Activated CD8-positive, alpha-beta memory T cell treated with anti-CD3 and anti-CD28 coated beads for 24 hours (primary cell): ENCODE measurements at places on chromosomes 7 and 10.

- DNase-seq = peak; percentile 65
Observed at GRCh38 chr7:91941450-91941849, 788 bp downstream of the AKAP9 start.

GRCh38 chr10:126160971-126161630, 227.2 kb downstream of the ADAM12 start:
- DNase-seq = no peak

- DNase-seq = no peak
Observed at GRCh38 chr7:111380945-111381344, 181.3 kb downstream of the IMMP2L start.

- no peak for DNase-seq
Observed at GRCh38 chr7:143205560-143206293, 16.1 kb upstream of the TAS2R40 start.

DNA sequence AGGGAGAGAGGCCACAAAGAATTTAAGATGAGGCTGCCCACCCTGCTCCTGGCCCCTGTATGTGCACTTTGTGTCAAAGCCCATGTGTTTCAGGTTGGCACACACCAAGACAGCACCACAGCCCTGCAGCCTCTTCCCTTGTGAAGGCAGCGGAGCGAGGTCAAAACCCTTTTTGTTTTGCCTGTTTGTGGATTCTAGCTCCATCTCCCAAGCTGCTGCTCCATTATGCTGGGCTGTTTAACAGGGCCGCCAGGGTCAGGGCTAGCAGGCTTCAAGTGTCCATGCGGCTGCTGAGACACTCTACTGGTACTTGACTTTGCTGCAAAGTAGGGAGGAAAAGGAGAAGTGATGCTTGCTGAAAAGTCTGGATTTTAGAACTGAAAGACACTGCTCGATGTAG, 142.3 kb upstream of the EFCAB10 start:
- no peak for DNase-seq

- DNase-seq = peak; percentile 52
Observed at GRCh38 chr7:2938514-2939192, 94.5 kb upstream of the GNA12 start.

GRCh38 chr10:33759191-33759590, 424.7 kb upstream of the NRP1 start:
- DNase-seq = no peak

GRCh38 chr7:46716926-46717325, 795.9 kb upstream of the IGFBP3 start:
- DNase-seq = no peak

GRCh38 chr7:108246227-108246837, 116.2 kb upstream of the LAMB4 start:
- DNase-seq = no peak

DNA sequence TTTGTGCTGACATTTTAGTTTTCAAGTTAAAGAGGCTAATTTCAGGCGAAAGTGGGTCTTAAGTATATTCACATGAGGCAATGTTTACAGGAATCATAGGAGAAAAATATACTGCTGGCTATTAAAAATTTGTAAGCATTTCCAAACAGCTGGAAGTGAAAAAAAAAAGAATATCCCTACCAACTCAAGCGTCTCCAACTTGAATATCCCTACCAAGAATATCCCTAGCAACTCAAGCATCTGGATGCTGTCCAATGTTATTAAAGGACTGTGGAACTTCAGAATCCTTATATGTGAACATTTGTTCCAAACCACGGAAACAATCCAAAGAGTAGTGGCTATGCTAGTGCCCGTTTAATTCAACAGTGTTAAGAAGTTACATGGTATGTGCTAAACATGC, 1303.0 kb downstream of the GATA3 start:
- no peak for DNase-seq
